CD4-positive, alpha-beta T cell (primary cell): ENCODE measurements at places on chromosomes 2 and 18. TPM values are rescaled to one million over a fixed set of nuclear protein-coding genes. Genes with fewer than 3 reads are reported as not detected.

Gene CCDC121
- total RNA-seq, result 0.91 TPM

Gene C2orf80
- total RNA-seq, result not detected

Gene KCNE4
- not detected for total RNA-seq

Gene LGALSL
- 0.31 TPM for total RNA-seq

Gene HOXD9
- total RNA-seq, result not detected

- no peaks in the 10 kb centered on the region for H3K36me3 ChIP-seq
- H3K27ac ChIP-seq, result no peak overlapping the region
- no peak for DNase-seq
- H3K27me3 ChIP-seq, result no peaks in the 10 kb centered on the region
Observed at GRCh38 chr2:241795021-241795999, 13.7 kb upstream of the NEU4 start.

DNA sequence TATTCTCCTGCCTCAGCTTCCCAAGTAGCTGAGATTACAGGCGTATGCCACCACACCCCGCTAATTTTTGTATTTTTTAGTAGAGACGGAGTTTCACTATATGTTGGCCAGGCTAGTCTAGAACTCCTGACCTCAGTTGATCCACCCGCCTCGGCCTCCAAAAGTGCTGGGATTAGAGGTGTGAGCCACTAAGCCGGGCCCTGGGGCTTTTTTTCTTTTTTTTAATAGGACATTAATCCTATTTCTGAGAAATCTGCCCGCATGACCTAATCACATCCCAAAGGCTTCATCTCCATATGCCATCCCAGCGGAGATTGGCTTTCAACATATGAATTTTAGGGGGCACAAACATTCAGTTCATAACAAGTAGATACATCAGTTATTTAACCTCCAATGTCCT, 128.6 kb downstream of the CNTNAP5 start:
- H3K36me3 ChIP-seq, result no peaks in the 10 kb centered on the region
- no peak overlapping the region for H3K27ac ChIP-seq
- DNase-seq, result no peak
- H3K27me3 ChIP-seq, result no peaks in the 10 kb centered on the region

GRCh38 chr2:111975053-111975552, 76.7 kb downstream of the MERTK start:
- H3K27ac ChIP-seq, result no peak overlapping the region
- H3K4me1 ChIP-seq, result no peaks in the 10 kb centered on the region
- no peaks in the 10 kb centered on the region for H3K27me3 ChIP-seq

DNA sequence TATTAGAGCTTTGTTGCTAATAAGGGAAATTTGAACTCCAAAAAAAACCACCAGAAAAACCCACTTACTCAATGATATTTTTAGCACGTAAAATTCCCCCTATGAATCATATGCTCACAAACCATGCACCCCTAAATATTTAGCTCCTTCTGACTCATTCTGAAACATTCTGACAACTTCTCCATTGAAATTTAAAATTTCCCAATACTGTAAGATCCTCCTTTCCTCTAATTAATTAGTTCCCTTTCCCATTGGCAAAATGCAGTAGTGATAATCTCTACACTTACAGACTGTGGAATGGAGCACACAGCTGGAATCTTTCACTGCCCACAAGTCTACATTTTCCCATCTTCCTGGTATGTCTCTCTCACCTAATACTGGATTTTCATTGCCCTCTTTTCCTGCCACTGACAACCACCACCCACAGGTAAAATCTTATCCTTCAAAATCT, 215.8 kb upstream of the ACVR2A start:
- no peak overlapping the region for H3K4me3 ChIP-seq
- no peaks in the 10 kb centered on the region for H3K27me3 ChIP-seq
- no peaks in the 10 kb centered on the region for H3K36me3 ChIP-seq
- DNase-seq, result no peak

DNA sequence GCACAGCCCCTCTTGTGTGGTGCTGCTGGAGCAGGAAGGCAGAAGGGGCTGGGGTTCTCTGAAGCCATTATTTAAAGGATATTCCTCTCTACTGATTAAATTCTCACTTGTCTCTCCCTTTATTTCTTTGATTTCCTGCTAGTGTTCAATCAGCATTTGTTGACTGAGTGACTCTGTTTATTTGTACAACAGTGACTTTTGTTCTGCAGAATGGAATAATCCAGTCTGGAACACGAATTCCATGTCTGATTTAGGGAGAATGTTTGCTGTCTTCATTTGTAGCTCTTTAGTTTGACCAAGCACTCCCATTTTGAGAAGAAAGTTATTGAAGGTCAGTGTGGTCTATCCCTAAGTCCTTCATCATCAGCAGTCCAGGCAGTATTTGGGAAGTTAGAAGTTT, 141.2 kb downstream of the SETBP1 start:
- H3K4me1 ChIP-seq, result no peaks in the 10 kb centered on the region
- H3K36me3 ChIP-seq, result no peaks in the 10 kb centered on the region
- H3K27ac ChIP-seq, result no peak overlapping the region
- no peak for DNase-seq

- DNase-seq, result no peak
- H3K4me3 ChIP-seq, result no peak overlapping the region
Observed at GRCh38 chr2:10658041-10658913, 31.5 kb downstream of the NOL10 start.

- no peaks in the 10 kb centered on the region for H3K27me3 ChIP-seq
- DNase-seq, result no peak
- H3K4me1 ChIP-seq, result no peaks in the 10 kb centered on the region
- no peaks in the 10 kb centered on the region for H3K36me3 ChIP-seq
- no peak overlapping the region for H3K4me3 ChIP-seq
Observed at GRCh38 chr2:235286622-235287374, 207.0 kb upstream of the AGAP1 start.

DNA sequence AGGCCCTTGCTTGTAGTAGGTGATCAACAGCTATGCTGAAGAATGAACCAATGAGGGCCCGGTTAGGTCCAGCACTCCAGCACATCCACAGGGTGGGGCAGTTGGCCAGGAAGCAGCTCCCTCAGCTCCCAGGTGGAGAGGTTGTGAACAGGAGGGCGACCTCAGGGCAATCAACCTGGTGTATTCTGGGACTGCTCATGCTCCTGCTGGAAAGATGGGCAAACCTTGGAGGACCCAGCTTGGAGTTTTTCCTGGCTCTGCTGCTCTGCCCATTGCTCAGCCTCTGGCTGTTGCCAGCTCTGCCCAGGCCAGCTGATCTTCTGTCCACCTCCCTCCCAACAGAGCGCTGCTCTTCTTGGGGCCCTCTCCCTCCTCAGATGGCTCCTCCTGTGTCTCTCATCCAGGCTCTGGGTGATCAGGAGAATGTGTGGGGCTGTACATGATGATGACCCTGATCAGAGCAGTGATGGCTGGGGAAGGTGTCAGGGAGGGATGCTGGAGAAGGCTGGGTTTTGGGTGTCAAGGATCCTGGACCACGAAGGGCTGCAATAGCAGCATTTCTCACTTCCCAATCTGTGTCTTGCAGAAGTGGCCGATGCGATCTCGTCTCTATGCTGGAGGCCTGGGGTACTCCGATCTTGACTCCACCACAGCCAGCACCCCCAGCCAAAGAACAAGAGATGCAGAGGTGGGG, 3.4 kb downstream of the TCF23 start:
- no peaks in the 10 kb centered on the region for H3K27me3 ChIP-seq
- H3K27ac ChIP-seq, result no peak overlapping the region
- no peaks in the 10 kb centered on the region for H3K36me3 ChIP-seq
- no peak overlapping the region for H3K4me3 ChIP-seq
- DNase-seq, result no peak

DNA sequence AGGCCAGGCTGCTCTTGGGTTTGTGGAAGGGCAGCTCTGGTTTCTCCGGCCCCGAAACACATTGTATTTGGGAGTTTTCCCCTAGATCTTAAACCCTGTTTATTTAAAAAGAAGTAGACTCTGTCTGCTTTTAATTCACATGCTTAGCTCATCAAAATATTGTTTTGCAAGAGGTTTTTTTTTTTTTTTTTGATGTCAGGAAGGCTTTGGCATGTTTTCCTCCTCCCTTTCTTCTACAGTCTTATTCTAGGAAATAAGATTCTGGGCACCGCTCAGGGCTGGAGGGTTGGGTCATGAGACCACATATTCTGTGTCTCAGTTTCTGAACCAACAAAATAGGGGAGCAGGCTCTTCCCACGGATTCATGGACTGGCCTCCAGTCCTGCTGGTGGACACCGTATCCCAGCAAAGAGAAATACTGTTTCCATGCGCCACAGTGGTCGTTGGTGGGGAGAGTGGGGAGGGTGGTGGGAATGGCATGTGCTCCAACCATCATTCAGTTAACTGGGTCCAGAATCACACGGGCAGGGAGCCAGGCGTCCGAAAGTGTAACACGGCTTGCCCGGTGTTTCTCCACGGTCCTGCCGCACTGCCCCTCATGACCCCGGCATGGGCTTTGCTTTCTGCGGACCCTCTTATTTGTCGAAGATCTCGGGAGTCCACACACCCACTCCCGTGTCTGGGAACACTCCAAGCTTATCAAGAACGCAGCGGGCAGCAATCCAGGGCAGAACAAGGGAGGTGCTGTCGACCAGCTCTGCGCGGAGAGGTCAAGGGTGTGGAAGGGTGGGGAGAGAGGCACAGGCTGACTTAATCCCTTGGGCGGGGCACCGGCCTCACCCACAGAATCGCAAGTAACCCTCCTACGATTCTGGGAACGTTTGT, 176.7 kb downstream of the GLI2 start:
- H3K4me1 ChIP-seq, result no peaks in the 10 kb centered on the region
- H3K4me3 ChIP-seq, result no peak overlapping the region
- no peak for DNase-seq
- H3K27ac ChIP-seq, result no peak overlapping the region
- H3K36me3 ChIP-seq, result no peaks in the 10 kb centered on the region
- no peaks in the 10 kb centered on the region for H3K27me3 ChIP-seq

DNA sequence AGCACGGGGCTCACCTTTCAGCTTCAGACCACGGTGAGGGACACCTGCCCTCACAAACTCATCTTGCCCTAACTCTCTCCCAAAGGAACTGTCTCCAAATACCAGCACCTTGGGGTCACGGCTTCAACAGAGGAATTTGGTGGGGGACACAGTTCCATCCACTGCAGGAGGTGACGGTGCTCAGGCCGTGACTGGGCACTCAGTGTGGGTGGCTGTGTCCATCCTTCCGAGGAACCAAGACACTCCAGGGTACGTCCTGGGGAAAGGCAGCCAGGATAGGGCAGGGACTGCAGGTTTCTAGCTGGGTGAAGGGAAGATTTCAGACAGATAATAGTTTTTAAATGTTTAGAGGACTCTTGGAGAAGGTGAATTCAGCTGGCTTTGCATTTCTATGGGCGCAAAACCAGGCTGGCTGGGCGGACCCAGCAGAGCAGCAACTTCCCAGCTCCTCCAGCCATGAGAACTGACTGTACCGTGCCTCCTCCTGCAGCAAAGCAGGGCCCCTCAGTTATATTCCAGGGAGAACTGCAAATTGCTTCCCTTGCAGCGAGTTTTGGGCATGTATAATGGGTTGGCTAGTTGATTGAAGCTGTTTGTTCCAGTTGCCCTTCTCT, 23.9 kb upstream of the ALLC start:
- no peak overlapping the region for H3K4me3 ChIP-seq
- no peaks in the 10 kb centered on the region for H3K4me1 ChIP-seq
- no peak for DNase-seq
- H3K27ac ChIP-seq, result no peak overlapping the region

DNA sequence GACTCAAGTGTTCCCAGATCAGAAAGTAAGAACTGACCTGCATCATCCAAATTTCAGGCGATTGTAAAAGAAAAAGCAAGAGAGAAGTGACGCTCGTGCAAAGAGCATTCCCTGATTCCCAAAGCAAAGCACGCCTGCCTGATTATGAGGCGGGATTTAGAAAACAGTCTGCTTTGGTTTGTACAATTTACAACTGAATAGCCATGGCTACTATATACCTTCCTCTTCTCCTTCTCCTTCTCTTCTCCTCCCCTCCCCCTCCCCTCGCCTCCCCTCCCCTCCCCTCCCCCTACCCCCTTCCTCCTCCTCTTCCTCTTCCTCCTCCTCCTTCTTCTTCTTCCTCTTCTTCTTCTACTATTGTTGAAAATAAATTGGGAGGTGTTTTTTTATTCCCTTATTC, 782.9 kb downstream of the GALR1 start:
- no peak overlapping the region for H3K27ac ChIP-seq
- H3K36me3 ChIP-seq, result no peaks in the 10 kb centered on the region
- no peaks in the 10 kb centered on the region for H3K4me1 ChIP-seq
- no peaks in the 10 kb centered on the region for H3K27me3 ChIP-seq
- H3K4me3 ChIP-seq, result no peak overlapping the region

GRCh38 chr2:20543469-20544152, 96.7 kb downstream of the RHOB start:
- H3K36me3 ChIP-seq, result no peaks in the 10 kb centered on the region
- DNase-seq, result no peak
- H3K4me3 ChIP-seq, result no peak overlapping the region
- H3K4me1 ChIP-seq, result no peaks in the 10 kb centered on the region
- H3K27ac ChIP-seq, result no peak overlapping the region

GRCh38 chr2:218001629-218002028, 1.2 kb downstream of the TNS1 start:
- no peak overlapping the region for H3K4me3 ChIP-seq
- H3K27me3 ChIP-seq, result no peaks in the 10 kb centered on the region
- no peak for DNase-seq
- H3K36me3 ChIP-seq, result no peaks in the 10 kb centered on the region
- H3K4me1 ChIP-seq, result no peaks in the 10 kb centered on the region

DNA sequence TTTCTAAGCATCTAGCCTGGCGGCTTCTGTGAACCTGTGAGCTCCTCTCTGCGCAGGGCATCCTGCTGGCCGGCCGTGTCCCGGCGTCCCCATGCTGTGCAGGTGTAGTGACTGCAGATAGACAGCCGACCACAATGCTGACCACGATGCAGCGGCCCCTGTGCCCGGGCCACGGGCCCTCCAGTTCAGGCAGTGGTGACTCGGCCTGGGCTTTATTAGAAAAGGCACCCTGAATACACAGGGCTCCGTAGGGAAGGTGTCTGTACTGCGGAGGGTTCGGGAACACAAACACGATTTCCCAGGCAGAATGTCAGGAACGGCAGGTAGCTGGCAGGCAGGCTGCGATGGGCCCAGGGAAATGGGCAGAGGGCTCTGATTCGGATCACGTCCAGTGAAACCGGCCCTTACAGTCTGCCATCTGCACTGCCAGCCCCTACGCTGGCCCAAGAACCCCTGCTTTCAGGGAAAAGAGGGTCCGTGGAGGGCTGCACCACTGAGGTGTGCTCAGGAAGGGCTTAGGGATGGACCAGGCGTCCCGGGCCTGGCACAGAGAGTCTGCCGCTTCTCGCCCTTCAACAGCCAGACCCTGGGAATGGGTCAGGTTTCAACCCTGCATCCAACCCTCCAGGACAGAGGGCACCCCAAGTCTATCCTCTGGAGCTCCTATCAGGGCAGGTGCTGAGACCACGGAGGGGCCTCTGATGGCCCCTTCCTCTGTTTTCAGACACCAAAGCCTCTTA, 196.5 kb downstream of the HDAC4 start:
- H3K36me3 ChIP-seq, result peaks cover 10% of the 10 kb centered on the region
- H3K4me1 ChIP-seq, result peaks cover 23% of the 10 kb centered on the region
- no peaks in the 10 kb centered on the region for H3K27me3 ChIP-seq
- DNase-seq, result no peak

DNA sequence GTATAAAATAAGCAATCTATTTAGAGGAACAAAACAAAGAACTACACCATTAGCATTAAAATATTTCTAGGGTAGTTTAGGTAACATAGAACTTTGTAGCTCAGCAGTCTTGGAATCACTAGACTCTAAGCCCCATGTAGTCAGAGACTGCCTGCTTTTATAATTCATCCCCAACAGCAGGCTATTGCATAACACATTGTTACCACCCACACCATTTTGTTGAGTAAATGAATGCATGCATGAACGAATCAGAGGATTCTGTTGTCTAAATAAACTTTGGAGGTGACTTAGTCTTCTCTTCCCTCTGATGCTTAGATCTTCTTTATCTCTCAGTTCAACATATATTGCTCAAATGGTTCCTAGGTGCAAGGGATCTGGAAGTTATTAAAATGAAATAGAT, 167.6 kb upstream of the TNP1 start:
- no peaks in the 10 kb centered on the region for H3K4me1 ChIP-seq
- no peak overlapping the region for H3K4me3 ChIP-seq
- no peaks in the 10 kb centered on the region for H3K27me3 ChIP-seq
- no peaks in the 10 kb centered on the region for H3K36me3 ChIP-seq
- no peak for DNase-seq
- H3K27ac ChIP-seq, result no peak overlapping the region
